Stomach (tissue), 19 donors: ENCODE measurements at places on chromosomes 11 and 22. TPM values are rescaled to one million over a fixed set of nuclear protein-coding genes. Genes with fewer than 3 reads are reported as not detected.

DNA sequence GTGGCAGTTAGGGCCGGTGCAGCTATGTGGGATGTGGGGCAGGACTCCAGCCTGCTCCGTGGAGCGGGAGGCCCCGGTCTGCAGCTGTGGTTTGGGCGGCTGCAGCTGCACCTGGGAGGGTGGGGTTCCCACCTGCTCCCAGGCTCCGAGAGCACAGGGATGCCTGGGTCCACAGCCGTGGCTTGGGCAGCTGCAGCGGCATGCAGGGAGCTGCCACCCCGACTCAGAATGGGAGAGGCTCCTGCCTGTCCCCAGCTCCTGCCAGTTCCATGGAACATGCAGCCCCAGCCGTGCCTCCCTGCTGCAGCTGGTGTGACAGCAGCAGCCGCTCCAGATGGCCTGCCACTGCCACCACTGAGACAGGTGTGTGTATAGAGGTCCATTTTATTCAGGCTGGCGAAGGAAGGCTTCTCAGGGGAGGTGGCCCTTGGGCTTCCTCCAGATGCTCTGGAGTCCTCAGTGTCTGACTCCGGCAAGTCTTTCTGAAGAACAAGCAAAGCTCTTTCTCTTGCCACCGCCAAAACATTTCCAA, 21.8 kb upstream of the UPK3A start:
- DNase-seq, result no peak

Gene SLC5A4
- 3.3 TPM for total RNA-seq

DNA sequence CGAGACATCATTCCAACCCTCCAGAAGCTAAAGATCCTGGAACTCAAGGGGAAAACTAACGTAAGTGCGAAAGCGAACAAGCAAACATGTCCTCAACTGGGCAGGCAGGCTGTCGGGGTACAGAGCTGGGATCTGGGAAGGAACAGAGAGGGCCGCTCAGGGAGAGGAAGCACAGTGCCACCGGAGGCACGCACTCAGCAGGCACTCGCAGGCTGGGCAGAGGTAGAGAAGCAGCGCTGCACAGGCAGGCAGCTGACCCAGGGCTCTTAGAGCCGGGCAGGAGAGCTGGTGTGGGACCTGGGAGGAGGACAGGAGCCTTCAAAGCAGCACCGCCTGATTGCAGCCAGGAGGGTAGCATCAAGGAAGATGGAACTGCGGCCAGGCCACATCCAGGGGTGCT, 62.2 kb downstream of the MICAL3 start:
- DNase-seq, result no peak

DNA sequence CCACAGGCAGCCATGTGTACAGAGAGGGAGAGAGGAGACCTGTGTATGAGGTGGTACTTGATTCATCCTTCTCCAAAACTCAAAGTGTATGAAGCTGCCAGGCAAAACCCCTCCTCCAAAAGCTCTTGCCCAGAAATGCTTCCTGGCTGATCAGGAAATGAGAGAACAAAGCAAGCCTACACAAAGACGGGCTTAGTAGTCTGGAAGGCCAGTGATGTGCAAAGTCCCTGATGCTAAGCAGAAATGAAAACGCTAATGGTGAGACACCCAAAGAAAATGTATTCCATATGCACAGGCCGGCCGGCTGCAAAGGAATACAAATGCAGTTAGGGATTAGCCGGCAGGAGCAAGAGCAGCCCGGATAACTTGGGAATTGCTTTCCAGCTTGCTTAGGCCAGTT, 234.9 kb upstream of the CADM1 start:
- no peak for DNase-seq

Gene CALCB
- total RNA-seq, result not detected

DNA sequence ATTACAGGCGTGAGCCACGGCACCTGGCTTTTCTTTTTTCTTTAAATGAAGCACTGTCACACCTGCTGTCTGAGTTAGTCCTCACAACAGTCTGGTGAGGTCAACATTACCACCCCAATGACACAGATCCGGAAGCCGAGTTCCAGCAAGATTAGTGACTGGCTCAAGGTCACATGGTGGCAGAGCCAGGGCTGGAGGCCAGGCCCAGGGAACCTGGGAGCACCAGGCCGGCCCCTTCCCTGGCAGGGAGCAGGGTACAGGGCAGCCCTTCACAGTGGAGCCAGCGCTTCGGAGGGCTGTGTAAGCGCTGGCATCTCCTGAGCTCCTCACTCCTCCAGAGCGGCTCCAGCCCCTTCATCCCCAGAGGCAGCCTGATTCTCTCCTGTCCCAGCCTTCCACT, 118.7 kb downstream of the ST3GAL4 start:
- DNase-seq, result no peak

DNA sequence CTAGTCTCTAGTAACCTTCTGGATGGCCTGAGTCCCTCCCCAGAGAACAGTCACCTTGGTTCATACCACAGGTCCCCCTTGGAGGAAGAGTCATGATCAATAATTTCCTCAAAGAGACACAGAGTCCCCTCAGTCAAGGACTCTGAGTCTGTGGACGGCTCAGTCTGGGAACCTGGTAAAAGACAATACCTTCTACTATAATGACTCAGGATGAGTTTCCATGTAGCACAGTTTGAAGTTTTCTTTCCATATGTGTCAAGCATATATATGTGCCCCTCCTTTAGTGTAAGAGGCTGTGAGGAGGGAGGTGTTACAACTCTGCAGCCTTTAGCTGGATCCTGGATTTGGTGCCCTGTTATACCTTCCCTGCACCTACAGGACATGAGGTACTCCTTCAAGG, 54.4 kb upstream of the TSKU start:
- no peak for DNase-seq

GRCh38 chr11:3018596-3018995, 26.5 kb upstream of the NAP1L4 start:
- DNase-seq, result no peak

Gene TSPAN18
- total RNA-seq, result 9.1 TPM

- peak; percentile 20 for DNase-seq
These were observed 141.4 kb upstream of the E2F8 start for GRCh38 chr11:19382131-19382611.

DNA sequence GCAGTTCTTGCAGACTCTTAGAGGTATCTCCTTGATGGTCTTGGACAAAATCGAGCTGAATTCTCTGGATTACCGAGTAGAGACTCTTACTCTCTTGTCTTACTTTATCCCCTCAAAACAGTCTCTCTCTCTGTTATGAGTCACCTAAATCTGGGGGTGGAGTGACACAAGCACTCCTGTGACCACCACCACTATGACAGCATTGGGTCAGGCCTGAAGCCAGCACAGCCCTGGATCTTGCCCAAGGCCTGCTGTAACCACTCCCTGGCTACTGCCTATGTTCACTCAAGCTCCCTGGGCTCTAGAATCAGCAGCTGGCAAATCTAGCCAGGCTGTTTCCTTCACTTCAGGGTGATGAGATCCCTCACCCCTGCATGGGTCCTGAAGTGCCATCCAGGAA, 662.5 kb downstream of the LUZP2 start:
- DNase-seq, result no peak

Gene TRIM48
- not detected for total RNA-seq

Gene CD6
- 2.3 TPM for total RNA-seq

DNA sequence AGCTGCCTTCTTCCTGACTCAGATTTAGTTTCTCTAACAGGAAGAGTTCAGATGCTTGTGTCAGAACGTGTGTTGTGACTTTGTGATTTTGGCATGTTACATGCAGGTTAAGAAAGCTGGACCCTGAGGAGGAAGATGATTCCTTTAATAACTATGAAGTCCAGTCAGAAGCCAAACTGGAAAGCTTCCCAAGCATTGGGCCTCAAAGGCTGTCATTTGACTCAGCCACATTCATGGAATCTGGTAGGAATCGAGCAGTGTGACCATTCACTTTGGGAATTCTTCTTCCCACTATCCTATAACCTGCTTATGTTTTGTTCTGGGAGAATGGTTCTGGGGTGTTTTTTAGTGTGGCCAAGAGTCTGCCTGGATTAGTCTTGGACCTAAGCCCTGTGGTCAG, 48.0 kb downstream of the CABIN1 start:
- no peak for DNase-seq

GRCh38 chr22:44627521-44628139, 74.4 kb upstream of the PRR5 start:
- no peak for DNase-seq

GRCh38 chr11:132357811-132358572, 987.6 kb downstream of the NTM start:
- DNase-seq, result no peak

DNA sequence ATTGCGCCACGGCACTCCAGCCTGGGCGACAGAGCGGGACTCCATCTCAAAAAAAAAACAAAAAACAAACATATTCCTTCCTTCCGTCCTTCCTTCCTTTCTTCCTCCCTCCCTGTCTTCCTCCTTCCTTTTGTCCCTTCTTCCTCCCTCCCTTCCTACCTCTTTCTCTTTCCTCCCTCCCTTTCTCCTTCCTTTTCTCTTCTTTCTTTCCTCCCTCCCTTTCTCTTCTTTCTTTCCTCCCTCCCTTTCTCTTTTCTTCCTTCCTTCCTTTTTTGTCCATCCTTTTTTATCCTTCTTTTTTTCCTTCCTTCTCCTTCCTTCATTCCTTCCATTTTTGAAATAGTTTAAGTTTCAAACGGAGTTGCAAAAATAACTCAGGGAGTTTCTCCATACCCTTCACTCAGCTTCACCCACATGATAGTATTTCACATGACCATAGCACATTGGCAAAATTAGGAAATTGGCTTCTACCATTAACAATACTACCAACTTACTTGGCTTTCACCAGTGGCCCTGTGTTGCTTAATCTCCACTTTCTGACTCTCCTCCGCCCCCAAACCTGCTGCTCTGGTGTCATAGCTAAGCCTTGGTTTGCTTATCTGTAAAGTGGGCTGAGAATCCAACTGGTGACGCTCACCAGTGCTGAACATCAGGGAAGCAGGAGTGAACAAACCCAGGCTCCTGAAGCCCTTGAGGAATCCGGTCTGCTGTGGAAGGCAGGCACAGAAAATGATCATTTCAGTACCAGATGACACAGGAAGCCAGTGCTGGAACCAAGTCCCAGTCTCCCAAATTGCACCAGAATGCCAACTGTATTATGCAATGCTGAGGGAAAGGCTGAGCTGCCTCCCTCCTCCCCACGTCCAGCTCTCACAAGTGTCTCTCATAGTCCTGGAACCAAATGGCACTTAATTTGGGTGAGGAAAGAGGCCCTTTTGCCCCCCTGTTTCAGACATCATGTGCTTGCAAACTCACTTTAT, 17.2 kb upstream of the CRYBB3 start:
- no peak for DNase-seq

Gene IFITM10
- total RNA-seq, result 0.72 TPM

DNA sequence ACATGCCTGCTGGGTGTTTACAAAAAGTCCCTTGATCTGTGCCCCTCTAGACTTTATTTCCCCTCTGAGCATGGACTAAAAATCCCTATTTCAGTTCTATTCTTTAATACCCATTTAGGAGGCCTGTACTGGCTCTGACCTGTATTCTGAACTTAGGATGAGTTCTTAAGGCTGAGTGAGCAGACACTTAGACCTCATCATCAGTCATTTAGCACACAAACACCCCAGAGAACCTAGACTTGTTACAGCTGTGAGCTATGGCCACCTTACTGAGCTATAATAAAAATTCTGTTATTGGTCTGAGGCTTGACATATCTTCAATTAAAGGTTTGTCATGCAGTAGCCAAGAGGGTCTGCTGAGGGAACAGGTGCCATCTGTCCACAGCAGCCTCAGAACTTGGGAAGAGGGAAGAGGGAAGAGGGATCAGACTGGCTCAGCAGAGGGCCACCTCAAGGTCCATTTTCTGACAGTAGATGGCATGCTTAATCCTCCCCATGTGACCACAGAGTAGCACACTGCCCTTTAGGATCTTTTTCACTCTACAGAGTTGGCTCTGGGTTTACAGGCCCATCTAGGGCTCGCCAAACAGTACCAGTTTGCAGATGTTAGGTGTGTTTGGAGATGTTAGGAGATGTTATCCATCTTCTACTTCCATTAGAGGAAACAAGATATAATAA, 30.2 kb upstream of the RRM1 start:
- no peak for DNase-seq

DNA sequence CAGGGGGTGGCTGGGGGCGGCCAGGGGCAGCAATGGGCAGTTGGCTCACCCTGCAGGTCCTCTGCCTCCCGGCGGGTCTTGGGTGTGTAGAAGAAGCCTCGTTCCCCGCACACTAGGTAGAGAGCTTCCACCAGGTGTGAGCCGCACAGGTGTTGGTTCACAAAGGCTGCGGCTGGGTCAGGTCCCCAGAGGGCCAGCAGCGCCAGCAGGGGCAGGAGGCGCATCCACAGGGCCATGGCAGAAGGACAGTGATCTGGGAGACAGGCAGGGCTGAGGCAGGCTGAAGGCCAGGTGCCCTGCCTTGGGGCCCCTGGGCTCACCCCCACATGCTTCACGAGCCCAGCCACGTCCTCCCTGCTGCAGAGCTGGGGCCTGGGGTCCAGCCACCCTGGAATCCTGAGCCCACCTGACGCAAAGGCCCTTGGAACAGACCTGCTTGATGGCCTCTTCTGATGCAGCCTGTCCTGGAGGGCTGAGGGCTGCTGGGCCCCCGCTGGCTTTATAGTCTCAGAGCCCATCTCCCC, at the start of gene INS:
INS (minus strand) TSS at position 474 of the 524 bp plus-strand sequence; CDS start at position 236, 238 bp downstream.
- no peak for DNase-seq

DNA sequence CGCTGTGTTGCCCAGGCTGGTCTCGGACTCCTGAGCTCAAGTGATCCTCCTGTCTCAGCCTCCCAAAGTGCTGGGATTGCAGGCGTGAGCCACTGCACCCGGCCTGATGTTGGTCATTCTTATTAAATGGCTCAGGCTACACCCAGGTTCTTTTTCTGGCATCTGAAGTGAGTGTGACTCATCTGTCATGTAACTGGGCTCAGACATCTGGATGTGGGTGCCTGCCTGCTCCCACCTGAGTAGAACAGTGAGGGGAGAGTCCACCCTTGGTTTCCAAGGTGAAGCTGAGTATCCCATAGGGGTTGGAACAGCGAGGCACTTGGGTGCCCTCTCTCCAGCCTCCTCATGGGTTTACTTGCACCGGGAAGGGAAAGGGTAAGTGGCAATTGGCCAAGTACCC, 36.7 kb upstream of the EIF3D start:
- no peak for DNase-seq

Gene APOL1
- 11.6 TPM for total RNA-seq

Gene OR10G7
- not detected for total RNA-seq

DNA sequence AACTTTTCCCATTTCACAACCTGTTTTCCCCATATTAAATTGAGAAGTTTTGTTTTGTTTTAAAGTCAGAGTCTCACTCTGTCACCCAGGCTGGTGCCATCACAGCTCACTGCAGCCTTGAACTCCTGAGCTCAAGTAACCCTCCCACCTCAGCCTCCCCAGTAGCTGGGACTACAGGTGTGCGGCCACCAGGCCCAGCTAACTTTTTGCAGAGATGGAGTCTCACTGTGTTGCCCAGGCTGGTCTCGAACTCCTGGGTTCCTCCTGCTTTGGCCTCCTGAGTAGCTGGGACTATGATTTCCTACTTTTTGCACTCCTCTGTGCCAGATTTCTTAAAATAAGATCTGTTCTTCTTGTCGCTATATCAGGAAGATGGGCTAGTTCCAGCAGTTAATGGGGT, 44.9 kb downstream of the GNB1L start:
- DNase-seq, result no peak

- DNase-seq, result peak; percentile 29
These were observed 31.3 kb upstream of the YPEL1 start for GRCh38 chr22:21766691-21767462.

DNA sequence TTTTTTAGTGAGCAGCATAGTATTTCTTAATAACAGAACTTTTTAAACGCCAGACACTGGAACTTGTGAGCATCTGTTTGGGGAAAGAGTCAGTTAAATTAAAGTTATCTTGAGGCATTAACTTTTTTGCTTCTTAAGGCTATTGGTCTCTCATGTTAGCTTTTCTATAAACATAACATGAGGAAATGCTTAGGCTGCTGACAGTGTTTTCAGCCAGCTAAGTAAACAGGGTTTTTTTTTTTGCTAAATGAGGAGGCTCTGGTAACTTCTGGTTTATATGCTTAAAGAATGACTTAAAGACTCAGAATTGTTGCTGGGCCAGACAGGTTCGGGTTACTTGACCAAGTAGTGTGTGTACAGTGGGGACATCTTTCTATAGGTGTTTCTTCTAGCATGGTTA, 95.8 kb upstream of the ALKBH3 start:
- DNase-seq, result no peak
